ENCODE measurements at places on chromosomes 2 and 18.

DNA sequence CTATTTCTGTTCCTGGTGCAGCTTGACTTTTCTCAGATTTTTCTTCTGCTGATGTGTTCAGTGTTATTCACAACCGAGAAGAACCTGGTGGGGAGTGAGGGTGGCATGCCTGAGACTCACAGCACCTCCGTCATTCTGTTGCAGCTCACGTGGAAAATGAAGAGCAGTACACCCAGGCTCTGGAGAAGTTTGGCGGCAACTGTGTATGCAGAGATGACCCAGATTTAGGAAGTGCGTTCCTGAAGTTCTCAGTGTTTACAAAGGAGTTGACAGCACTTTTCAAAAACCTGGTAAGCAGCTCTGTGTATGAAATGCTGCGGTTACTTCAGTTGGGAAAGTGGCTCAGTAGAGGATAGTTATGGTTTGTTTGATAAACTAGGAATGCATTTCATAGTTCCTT lies 90.5 kb downstream of the ASAP2 start:
- no peak for DNase-seq

- no peak for DNase-seq
Observed at GRCh38 chr2:156320486-156321098, 11.9 kb downstream of the NR4A2 start.

DNA sequence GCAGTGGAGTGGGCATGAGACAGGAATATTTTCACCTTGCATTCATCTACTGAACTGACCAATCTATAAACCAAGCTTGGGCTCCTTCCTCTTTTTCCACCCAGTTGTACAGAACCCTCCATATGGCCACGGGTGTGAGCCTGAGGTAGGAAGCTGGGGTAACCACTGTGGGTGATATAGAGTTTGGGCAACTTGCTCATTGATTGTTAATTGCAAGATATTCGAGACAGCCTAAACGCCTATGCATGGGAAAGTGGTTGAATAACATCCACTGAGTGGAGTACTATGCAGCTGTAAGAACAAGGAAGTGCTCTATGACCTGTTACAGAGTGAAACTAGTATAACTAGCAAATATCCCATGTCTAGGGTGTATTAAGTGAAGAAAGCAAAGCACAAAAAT lies 7.3 kb upstream of the VAPA start:
- DNase-seq = no peak

DNA sequence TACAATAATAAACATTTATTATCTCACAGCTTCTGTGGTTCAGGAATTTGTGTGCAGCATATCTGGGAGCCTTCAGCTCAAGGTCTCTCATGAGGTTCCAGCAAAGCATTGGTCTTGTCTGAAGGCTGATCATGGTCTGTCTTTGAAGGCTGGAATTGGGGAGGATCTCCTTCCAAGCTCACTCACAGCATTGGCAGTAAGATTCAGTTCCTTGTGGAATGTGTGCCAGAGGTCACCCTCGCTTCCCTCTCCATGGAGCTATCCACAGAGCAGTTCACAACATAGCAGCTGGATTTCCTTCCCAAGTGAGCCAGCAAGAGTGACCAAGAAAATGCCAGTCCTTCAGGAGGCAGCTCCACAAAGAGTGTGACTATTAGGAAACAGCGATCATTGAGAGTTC lies 202.2 kb upstream of the ST6GAL2 start:
- no peak for DNase-seq

GRCh38 chr2:128796321-128796720 lies 477.7 kb upstream of the HS6ST1 start:
- no peak for DNase-seq

DNA sequence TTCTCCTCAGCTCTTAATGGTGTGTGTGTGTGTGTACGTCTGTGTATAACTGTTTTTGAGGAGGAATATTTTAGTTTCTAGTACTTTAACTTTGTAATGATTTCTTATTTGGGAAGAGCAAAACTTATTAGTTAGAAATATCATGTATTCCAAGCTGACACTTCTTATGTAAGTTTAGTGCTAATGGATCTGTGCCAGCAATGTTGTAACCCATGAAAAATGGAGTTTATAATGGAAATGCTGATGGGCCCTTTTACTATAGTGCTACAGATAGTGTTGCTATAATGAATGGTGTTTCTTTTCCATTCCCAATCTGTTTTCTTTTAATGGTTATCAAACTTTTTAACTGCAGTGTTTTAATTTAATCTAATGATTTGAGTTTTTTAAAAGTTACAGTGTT lies 49.8 kb upstream of the OTX1 start:
- no peak for DNase-seq

DNA sequence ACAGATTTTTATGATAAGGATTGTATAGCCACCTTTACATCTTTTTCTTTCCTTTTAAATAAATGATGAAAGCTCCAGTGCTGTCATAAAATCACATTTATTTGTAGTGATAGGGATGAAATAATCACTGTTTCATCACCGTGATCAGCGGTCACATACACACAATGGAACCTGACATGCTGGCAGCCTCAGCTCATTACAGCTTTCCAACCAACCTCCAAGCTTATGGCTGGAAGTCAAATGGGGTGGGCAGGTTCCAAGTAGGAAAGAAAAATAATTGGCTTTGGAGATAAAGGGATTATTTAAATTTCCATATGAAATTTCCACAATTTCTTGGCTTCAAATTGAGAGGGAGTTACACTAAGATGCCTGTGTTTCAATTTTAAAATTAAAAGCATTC lies 251.3 kb downstream of the PLCL1 start:
- DNase-seq = no peak

DNA sequence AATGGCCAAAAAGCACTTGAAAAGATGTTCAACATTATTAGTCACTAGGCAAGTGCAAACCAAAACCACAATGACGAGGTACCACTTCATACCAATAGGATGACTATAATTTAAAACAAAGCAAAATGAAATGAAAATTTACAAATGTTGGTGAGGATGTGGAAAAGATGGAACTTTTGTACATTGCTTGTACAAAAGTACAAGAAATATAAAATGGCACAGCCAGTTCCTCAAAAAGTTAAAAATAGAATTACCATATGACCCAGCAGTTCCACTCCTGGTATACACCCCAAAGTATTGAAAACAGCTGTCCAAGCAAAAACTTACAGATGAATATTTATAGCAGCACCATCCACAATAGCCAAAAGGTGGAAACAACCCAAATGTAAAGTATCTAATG lies 107.8 kb upstream of the XPO1 start:
- no peak for DNase-seq

DNA sequence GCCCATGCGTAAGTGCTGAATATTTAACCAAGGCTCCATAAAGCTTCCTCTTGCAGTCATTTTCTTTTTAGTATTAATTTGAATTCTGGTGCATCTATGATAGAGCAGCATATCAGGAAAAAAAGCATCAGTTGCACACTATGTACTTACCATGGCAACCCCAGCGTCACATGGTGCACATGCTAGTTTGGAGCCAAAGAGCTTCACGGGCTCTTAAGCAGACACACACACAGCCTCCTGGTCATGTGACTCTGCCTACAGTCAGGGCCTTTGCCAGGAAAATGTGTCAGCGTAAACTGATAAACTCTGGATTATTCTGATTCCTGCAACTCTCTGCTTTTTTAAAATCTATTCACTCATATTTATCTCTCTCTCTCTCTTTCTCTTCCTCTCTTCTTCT lies 30.2 kb downstream of the NYAP2 start:
- peak; percentile 84 for DNase-seq

GRCh38 chr2:81648806-81649205 lies 1344.3 kb upstream of the LRRTM1 start:
- no peak for DNase-seq

DNA sequence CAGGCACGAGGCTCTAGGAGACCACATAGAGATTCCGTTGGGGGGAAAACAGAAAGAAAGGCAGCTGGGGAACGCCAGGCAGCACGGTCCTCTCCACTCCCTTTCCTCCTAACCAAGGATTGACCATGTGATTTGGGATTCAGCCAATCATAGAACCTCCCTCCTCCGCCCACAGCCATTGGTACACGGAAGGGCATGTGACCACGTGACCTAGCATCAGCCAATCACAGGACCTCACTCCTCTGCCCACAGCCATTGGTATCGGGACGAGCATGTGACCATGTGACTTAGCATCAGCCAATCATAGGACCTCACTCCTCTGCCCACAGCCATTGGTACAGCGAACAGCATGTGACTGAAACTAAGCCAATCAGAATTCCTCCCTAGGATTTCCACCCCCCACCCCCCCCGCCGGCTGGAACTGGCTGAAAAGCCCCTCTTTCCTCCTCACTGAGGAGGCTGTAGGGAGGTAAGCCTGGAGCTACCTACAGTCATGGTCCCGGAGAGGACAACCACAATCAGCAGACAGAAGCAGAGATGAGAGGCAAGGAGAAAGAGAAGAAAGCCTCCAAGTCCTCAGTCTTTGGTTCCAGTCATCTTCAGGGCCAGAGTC lies 7.6 kb downstream of the SERPINE2 start:
- no peak for DNase-seq

GRCh38 chr2:133765658-133766057 lies 197.4 kb upstream of the NCKAP5 start:
- DNase-seq = peak; percentile 19

DNA sequence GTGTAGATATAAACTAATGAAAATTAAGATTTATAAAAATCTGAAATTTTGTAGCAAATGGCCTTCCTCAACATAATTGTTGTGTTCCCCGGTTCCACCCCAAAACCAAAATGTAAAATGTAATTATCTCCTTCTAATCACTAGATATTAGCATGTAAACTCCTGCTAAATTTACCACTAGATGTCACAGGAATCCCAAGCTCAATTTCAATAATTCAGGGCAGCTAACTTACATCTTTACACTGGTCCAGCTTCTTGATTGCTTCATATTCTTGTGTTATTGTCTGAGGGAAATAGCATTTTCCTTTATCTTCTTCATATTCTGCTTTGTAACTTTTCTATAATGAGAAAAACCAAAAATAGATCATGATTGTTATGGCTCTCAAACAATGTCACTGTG lies 42.6 kb downstream of the NEB start:
- DNase-seq = peak; percentile 62

GRCh38 chr2:196415384-196415783 lies 224.1 kb upstream of the CCDC150 start:
- DNase-seq = no peak

DNA sequence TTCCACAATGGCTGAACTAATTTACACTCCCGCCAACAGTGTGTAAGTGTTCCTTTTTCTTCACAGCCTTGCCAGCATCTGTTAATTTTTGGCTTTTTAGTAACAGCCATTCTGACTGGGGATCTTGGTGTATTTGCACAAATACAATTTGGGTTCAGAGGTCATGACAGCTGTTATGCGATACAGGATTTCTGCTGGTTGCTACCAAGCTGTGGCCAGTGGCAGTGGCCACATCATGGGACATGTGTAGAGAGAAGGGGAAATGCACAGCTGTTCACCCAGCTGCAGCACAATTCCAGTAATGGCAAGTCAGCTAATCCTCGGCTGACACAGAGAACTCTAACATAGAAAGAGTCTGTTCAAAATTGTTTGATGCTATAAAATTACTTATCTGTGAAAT lies 21.0 kb upstream of the SELENOI start:
- DNase-seq = no peak

- DNase-seq = no peak
Observed at GRCh38 chr2:227821043-227821942, 7.7 kb downstream of the CCL20 start.

DNA sequence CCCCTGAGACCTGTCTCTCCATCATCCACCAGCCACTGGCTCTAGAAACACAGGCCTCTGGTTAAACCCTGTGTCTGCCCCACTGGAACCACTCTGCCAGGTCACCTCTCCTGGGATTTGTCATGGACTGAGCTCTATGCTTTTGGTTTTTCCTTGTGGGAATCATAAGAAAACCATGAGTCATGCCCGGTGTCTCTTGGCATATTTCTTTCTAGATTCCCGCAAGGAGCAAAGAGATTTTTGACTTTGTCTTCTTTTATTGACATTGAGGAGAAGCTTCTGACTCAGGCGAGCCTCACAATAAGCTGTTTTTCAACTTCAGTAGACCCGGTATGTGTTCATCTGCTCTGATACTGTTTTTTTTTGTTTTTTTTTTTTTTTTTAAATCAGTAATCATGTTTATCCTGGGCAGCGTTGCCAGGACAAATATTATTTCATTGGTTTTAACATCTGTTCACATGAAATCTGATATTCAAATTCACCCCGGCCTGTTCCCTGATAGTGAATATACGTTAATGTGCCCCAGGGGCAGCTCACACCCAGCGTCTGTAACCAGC lies 207.1 kb downstream of the ACKR3 start:
- no peak for DNase-seq

- DNase-seq = no peak
Observed at GRCh38 chr18:2919600-2919999, 72.8 kb downstream of the EMILIN2 start.

DNA sequence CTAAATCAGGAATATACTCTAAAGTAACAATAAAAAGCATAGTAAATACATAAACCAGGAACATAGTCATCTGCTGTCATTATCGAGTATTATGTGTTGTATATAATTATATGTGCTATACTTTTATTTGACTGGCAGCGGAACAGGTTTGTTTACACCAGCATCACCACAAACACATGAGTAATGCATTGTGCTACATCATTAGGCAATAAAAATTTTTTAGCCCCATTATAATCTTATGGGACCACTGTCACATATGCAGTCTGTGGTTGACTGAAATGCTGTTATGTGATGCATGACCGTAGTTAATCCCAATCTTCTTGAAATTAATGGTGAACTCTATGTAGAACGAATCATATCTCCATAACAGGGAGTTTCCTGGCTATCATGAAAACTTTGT lies 136.7 kb upstream of the ZFP36L2 start:
- no peak for DNase-seq

GRCh38 chr2:106953779-106954178 lies 67.8 kb upstream of the ST6GAL2 start:
- no peak for DNase-seq

- no peak for DNase-seq
Observed at GRCh38 chr2:218146056-218146455, 20.2 kb downstream of the CXCR2 start.

DNA sequence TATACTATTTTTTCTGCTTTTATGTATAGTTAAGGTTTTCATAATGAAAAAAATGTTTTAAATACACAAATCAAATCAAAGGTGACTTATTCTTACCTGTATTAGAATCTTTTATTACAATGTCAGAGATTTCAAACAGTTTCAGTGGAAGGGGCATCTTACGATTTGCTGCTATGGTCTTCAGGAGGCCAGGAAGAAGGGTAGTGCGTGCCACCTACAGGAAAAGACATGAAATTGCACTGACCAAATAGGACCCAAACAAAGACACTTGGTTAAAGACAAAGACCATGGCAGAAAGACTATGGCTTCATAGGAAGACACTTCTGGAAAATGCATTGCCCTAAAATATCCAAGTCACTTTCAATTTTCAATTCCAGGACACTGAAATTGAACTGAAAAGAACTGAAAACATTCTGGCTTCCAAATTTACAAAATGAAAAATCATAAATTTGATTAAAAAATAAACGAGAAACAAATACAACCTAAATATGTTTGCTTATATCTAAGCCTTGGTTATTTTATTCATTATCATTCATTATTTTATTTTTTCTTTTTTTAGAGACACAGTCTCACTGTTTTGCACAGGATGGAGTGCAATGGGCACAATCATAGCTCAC lies 42.1 kb downstream of the FARSB start:
- DNase-seq = peak; percentile 74

- no peak for DNase-seq
Observed at GRCh38 chr2:152418688-152419087, 83.7 kb downstream of the FMNL2 start.
